ENCODE measurements at places on chromosomes 2 and 18. TPM values are rescaled to one million over a fixed set of nuclear protein-coding genes. Genes with fewer than 3 reads are reported as not detected.

The OXER1 gene
- 7.0 TPM for polyA plus RNA-seq

The STPG4 gene
- polyA plus RNA-seq: not detected

The CCDC121 gene
- 5.1 TPM for polyA plus RNA-seq

The CACNB4 gene
- 6.4 TPM for polyA plus RNA-seq

The AOX1 gene
- 1.5 TPM for polyA plus RNA-seq

The NLRC4 gene
- polyA plus RNA-seq: 1.1 TPM

The RAX gene
- polyA plus RNA-seq: not detected

The STON1 gene
- polyA plus RNA-seq: 10.1 TPM

The PPP1CB gene
- polyA plus RNA-seq: 172 TPM

The FOXI3 gene
- 0.09 TPM for polyA plus RNA-seq

DNA sequence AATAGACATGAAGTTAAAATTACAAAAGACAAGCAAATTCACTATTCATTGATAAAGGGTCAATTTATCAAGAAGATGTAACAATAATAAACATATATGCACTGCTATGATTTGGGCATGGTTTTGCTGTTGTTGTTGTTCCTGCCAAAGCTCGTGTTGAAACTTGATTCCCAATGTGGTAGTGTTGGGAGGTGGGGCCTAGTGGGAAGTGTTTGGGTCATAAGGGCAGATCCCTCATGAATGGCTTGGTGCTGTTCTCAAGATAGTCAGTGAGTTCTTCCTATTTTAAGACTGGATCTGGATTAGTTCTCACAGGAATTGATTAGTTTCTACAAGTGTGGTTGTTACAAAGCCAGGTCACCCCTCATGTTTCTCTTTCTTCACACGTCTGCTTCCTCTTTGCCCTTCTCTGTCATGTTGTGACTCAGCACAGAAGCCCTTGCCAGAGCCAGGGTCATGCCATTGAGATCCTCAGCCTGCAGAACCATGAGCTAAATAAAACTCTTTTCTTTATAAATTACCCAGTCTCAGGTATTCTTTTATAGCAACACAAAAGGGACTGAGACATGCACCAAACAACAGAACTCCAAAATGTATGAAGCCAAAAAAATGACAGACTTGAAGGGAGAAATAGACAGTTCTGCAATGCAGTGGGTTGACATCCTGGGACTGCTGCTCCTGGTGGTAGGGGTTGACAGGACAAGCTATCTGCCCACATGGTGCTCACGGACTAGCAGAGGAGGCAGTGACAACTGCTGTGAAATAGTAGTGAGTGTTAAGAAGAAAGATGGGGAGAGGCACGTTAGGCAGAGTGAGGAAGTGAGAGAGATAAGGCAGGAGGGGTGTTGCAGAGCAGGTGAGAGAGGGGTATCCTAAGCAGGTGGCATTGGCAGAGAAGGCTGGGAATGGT is 18.6 kb upstream of the SKA1 start:
- no peak for DNase-seq

DNA sequence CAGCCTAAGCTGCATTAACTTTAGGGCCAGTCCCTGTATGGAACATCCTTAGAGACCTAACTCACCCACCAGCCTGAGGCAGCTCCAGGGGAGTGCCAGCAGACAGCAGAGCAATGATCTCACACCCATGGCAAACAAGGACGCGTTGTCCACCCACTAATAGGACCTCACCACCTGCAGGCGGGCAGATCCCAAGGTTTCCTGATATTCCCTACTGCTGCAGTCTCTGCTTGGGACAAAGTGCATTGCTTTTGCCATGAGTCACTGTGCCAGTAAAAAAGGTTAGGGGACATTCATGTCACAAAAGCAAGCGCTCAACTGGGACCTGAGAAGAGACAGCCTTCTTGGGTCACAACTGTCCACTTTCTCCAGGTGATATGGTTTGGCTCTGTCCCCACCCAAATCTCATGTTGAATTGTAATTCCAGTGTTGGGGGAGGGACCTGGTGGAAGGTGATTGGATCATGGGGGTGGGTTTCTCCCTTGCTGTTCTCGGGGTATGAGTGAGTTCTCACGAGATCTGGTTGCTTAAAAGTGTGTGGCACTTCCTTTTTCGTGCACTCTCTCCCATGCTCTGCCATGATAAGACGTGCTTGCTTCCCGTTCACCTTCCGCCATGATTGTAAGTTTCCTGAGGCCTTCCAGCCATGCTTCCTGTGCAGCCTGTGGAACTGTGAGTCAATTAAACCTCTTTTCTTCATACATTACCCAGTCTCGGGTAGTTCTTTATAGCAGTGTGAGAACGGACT is 160.2 kb downstream of the MIB1 start:
- no peak for DNase-seq

DNA sequence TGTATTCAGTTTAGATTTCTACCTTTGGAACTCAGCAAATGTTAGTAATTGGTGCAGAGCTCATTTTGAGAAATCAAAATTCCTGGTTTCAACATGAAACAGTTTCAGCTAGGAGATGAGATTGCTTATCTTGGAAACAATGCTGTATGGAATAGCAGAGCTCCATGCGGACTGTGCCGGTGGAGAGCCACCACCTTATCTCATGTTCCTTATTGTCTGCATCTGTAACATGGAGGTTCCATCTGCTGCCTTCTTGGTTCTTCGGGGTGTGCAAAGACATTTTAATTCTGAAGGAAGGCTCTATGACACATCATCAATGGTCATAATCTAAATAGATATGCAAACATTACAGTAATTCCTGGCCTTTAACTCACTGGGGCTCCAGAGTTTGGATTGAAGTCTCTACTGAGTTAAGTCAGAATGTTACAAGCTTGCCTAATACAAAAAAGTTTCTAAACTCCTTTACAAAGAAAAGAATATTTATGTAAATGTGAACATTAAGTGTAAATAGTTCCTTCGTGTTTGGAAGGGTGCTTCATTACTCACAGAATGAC is 65.3 kb downstream of the PRKRA start:
- no peak for DNase-seq

DNA sequence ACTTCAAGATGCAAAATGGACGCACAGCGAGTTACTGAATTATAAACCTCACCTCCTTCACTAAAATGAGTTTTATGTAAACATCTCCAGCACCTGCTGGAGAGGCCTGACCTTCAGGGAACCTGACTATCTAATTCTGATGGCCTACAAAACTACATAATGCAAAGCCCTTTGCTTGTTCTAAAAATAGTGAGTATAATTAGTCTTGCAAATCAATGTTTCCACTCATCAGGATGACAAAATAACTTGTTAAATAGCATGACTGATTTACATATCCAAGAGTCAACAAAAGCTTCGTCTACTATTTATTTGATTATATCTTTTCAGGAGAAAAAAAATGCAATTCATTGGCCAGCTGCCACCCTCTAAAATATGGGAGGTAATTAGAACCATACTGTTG is 326.3 kb upstream of the MC4R start:
- DNase-seq: no peak

DNA sequence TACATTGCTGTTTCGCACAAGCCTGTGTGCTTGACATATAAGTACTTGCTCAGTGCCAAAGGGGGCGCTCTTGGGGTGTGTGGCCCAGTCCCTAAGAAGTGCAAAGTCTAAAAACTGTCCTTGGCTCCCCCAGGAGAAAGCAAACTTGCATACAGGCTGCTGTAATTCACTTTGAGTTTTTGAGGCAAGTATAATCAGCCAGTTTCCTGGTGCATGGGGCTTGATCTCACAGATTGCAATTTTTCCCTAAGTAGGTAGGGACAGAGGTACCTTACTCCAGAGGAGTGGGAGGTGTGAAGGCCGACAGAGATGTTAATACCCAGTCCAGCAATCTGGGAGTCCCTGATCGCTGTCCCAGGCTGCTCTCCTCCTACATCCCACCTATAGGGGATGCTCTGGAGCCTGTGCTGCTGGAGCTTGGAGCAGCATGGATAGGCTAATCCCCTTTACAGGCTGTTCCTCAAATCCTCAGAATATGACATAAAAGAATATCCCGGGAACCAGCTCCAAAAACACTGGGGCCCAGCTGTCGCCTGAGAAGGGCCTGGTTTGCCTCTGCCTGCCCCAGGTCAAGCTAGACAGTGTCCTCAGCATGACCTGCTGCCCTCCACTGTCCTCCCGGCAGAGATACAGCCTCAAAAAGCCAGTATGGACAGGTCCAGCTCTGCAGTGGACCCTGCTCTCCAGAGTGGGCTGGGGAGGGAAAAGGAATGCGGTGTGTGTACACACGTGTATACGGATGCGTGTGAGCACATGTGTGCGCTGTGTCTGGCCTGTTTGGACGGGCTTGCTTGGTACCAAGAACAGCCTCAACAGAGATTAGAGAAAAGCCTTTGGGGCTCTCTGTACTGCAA is 136.5 kb upstream of the HAAO start:
- no peak for DNase-seq

DNA sequence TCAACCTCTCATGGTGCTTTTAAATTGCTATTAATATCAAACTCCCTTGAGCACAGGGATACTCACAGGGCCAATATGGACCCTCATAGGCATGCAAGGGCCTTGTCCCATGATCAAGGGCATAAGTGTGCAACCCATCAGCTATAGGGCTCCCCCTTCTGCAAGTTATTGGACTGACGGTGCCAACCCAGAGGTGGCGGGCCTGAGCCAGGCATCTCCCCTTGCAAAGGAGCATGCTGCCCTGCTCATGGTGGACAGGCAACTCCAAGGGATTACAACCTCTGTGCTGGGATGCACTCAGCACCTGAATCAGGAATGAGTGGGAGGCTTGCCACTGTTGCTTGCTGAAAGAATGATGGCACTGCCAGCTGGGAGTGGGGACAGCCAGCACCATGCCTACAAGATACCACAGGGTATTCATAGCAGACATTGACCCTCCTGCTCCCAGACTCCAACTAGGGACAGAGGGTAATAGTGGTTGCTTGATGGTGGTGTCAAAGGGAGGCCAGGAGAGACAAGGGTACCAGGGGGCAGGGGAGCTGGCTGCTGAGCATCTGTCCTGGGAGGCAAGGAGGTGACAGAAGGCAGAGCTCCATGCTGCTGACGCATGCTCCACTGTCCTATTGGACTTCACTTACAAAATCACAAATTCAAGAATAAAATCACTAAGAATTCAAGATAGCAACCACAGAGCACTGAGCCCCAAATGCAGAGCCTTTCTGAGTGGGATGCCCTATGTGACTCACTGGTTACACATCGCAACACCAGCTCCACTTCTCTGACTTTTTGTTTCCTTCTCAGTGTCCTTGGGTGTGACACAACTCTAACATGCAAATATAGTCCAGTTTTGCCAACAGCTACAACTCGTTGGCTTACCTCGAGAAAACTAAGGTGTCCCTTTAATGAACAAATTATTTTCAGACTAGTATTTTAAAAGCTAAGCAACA is 157.1 kb upstream of the CCDC150 start:
- no peak for DNase-seq

DNA sequence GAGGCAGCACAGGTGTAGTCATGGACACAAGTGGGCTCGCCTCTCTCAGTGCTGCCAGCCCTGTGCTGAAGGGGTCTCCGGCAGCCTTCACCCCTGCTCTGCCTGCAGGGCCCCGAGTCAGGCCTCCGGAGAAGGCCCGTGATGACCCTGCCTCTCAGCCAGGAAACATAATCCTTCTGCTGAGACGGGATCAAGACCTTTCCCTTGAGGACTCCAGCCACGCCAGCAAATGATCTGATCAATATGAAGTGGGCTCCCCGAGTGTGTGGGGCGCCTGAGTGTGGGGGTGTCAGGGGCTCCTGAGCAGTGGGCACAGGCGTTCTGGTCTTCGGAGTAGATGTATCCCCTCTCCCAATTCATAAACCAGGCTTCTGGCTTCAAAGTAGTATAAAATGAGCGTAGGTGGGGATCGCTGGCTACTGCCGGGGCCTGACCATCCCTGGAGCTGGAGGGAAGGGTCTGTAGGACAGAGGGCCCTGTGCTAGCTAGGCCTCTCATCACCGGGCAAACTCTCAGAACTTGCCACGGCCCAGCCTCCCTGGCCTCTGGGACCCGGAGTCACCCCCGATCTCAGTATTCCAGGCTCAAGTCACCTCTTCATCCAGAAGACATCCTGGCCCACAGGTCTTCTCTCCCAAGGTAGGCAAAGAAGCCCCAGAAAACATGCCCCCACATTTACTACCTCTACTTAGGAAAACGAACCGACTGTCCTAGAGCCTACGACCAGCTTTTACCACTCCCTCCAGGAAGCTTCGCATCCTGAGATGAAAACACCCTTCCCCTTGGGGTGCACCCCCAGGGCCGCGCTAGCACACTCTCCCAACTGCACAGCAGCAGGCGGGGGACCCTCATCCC is 33.6 kb downstream of the CRACDL start:
- no peak for DNase-seq

GRCh38 chr2:28364610-28365009 is 28.0 kb upstream of the FOSL2 start:
- no peak for DNase-seq

GRCh38 chr2:63796366-63796765 is 45.3 kb upstream of the UGP2 start:
- no peak for DNase-seq

GRCh38 chr2:148132412-148132811 is 111.5 kb downstream of the MBD5 start:
- no peak for DNase-seq

DNA sequence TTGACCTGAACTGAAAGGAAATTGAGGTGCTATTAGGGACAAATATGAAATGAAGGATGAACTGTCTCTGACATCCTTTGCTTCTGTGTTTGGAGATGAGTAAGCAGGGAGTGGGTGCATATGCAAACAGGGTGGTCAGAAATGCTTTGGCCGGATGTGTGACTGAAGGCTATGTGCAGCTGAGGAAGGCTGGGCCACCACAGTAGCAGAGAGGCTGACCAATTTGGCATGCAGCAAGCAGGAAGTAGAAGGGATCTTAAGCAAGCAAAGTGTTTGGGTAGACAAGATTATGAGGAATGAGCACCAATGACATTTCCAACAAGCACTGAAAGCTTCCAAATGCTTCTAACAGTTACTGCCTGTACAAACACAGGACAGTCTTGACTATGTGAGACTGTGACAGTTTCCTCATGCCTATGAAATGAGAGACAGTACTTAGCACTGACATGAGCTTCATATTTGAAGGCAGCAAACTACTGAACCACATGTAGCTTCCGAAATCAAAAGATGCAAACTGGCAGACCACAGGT is 3.3 kb upstream of the ACTR3 start:
- no peak for DNase-seq

DNA sequence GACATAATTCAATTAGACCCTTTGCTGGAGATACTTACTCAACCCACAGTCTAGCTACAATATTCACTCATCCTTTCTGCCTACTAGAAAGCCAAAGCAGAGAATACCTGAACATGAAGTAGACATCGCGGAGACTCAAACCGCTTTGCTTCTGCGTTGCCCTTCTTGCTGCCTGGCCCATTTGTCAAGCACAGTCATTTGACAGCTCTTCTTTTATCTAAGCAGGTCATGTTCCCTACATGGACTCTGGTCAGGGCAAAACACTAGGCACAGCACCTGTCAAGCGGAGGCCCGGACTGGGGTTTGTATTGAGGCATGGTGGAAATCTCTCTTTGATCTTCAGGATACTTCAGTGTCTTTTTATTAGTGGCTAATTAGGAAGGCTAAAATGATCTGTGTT is 89.7 kb downstream of the FARSB start:
- no peak for DNase-seq
